ENCODE measurements at places on chromosomes 4 and X.

DNA sequence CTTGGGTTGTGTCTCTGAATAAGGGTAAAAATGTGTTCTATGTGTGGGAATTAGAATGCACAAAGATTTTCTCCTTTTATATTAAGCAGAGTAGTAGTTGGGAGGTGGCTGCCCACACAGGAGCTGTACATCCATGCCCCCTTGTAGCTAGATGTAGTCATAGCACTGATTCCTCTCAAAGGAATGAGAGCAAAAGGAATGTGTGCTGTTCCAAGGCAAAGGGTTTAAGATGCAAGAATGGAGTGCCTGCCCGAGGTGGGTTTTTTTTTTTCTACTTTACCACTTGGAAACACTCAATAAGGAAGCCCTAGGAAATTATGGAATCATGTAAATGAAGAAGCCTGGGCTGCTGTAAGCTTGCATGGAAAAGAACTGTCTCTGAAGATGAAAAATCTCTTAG, 2183.2 kb upstream of the AGA start:
- no peak for DNase-seq

GRCh38 chr4:173932701-173933100, 350.8 kb downstream of the FBXO8 start:
- DNase-seq: no peak

GRCh38 chr4:99593781-99594641, 19.4 kb downstream of the MTTP start:
- DNase-seq: no peak

DNA sequence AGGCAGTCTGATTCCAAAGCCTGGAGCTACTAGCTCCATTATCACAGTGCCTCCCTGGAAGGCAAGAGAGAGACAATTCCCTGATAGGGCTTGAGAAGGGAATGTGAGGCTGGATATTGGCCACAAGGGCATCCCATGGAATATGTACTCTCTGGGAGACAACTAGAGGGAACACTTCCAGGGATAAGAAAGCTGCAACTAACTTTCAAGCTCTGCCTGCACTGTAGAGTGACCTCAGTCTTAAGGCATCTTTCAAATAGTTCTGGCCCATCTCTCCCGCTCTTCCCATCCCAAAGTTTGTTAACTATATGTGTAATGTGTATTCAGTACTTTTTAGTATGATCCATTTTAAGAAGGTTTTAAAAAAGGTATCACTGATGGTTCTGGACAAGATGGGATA, 13.1 kb upstream of the RNF212 start:
- no peak for DNase-seq

DNA sequence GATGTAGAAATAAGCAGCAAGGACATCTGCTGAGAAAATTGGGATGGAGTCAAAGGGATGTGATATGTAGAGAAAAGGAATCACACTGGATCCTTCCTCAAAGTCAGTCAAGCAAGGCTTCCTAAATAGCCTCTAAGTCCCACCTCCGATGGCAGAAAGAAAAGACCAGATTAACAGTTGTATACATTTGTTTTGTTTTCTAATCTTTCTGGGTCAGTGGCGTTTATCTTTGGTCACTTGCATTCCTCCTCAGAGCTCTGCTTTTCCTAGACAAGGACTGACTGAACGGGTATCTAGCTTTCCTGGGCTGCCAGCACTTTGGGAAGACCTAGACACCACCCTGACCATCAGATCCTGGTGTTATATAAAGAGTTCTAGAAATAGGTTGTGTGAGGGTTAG, 23.2 kb downstream of the PACRGL start:
- DNase-seq: no peak

- DNase-seq: no peak
Observed at GRCh38 chr4:168138143-168138542, 45.8 kb downstream of the ANXA10 start.

GRCh38 chr4:132797856-132798255, 351.2 kb upstream of the PCDH10 start:
- no peak for DNase-seq

DNA sequence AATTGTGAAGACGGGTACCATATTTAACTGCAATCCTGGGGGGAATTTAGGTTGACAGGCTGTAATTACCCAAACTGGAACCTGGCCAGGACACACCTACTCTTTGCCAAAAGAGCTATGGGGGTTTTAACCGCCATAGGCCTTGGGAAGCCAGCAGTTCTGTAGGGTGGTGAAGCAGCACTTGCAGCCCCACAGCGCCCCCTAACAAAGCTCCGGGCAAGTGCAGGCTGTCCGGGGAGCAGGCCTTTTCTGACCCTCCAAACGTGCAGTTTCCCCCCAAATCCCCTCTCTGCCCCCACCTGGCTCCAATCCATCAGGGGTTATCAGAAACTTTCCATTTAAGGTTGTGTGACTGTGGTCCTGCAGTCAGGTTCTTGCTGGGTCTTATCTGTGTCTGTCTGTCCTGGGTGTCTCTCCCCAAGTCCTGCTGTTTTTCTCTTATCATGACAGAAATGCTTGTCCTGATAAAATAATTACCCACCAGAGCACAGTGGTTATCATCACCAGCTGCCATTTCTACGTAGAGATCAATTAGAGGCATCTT, 350.9 kb downstream of the MID1IP1 start:
- peak; percentile 33 for DNase-seq

- no peak for DNase-seq
Observed at GRCh38 chr4:176001151-176002006, 64.3 kb upstream of the WDR17 start.

DNA sequence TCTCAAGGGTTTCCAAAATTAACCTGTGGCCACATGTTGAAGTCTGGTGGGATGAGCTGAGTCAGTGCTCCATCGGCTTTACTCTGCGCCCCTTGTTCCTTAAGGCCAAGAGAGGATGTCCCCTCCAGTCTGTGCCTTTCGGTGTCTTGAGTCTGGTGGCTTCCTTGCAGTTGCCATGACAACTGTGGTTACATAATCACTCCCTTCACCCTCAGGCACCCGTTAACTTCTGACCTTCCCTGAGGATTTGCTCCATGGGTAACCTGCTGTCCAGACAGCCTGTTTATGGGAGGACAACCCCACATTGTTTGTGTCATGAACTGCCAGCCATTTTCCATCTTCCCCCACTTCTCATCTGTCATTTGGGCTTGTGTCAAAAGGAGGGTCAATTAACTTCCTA, 401.1 kb upstream of the LCORL start:
- no peak for DNase-seq

DNA sequence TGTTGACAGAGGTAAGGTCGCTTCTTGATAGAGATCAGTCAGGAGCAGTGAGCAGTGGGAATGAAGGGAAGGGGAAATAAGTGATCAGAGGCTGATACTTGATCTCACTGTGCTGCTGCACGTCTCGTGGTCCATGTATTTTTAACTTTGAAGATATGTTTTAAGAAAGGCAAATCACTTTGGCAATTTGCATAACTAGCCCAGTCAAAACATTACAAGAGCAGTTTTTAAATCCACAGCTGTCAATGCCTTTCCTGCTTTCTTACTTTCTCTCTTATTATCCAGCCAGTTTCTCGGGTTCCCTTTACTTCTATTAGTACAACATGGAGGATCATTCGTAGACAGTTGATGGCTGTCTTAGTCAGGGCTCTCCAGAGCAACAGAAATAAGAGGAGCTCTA, 472.8 kb downstream of the TMA16 start:
- no peak for DNase-seq

GRCh38 chrX:111465669-111466068, 45.8 kb upstream of the SERTM2 start:
- DNase-seq: no peak

- DNase-seq: no peak
Observed at GRCh38 chrX:22650691-22651090, 349.1 kb upstream of the DDX53 start.

GRCh38 chrX:18701621-18702361, 5.7 kb upstream of the PPEF1 start:
- DNase-seq: no peak

- DNase-seq: no peak
Observed at GRCh38 chrX:8711401-8711800, 20.5 kb downstream of the ANOS1 start.

GRCh38 chr4:149322203-149322602, 493.4 kb downstream of the IQCM start:
- no peak for DNase-seq

DNA sequence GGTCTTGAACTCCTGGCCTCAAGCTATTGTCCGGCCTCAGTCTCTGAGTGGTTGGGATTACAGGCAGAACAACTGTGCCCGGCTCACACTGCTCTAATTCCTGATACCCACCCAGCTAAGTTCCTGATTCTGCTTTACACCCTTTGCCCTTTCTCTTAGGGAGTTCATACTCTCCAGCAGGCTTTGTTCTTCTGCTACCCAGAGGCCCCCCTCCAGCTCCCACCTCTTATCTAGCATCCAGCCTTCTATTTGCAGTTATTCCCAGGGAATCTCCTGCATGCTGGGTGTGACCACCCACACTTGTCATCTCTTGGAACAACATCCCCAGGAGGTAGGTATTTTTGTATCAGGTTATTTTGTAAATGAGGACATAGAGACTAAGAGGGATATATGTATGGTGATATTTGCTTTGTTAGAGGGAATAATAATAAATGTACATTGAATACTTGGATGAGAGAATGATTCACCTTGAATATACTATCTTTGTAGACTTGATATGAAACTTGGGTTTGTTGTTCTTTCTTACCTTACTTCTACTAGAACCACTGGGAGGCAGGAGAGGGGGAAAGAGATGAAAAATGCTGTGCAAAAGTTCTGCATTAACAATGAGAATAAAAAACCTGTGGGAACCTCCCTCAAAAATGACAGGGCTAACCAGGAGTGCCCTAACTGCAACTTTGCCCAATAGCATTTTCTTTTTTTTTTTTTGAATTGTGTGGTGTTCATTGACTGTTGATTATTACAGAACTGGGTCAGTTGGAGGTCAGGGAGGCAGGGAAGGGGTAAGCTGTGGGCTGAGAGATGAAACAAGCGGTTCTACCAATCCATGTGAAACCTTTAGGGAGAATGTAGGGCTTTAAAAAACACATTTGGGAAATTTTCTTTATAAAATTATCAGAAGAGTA, 157.4 kb downstream of the SPRY1 start:
- DNase-seq: no peak

GRCh38 chr4:147814376-147814775, 82.5 kb downstream of the ARHGAP10 start:
- no peak for DNase-seq

DNA sequence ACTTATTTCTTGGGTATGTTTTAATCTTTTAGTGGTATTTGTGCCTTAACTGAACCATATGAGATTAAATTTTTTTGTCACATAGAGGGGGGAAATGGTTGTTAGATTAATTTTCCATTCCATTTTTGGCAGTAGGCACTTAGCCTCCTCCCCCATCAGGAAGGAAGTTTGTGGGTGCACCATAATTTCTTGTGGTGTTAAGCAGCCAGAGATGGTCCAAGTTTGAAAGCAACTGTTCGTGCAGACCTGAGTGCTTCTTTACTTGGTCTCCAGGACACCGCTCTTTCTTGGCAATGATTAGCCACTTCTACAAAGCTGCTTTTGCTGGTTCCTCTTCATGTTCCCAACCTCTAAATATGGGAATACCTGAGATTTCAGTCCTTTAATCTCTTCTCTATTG, 92.7 kb upstream of the RPL34 start:
- DNase-seq: peak; percentile 26

GRCh38 chrX:2732076-2732475, 19.8 kb upstream of the XG start:
- DNase-seq: no peak

GRCh38 chr4:85756938-85757337, 282.0 kb downstream of the ARHGAP24 start:
- DNase-seq: no peak

- no peak for DNase-seq
Observed at GRCh38 chr4:20512985-20513384, 187.3 kb upstream of the PACRGL start.

DNA sequence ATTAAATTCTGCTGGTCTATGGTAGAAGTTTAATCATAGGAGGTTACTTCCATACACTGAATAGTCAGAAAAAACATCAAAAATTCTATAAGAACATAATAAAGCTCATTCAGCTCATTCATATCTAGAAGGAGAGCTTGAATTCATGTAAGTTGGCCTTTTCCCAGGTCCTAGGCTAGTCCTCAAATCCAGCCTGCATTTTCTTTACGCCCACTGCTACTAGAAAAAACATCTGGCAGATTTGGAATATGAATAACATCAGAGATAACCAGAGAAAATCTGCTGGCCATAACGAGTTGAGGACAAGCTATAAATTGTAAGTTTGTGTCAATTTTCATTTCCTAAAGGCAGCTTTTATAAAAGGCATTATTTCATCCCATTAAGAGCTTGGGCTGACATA, 95.5 kb downstream of the MXRA5 start:
- DNase-seq: no peak

GRCh38 chrX:28625223-28625622, 38.0 kb downstream of the IL1RAPL1 start:
- no peak for DNase-seq

DNA sequence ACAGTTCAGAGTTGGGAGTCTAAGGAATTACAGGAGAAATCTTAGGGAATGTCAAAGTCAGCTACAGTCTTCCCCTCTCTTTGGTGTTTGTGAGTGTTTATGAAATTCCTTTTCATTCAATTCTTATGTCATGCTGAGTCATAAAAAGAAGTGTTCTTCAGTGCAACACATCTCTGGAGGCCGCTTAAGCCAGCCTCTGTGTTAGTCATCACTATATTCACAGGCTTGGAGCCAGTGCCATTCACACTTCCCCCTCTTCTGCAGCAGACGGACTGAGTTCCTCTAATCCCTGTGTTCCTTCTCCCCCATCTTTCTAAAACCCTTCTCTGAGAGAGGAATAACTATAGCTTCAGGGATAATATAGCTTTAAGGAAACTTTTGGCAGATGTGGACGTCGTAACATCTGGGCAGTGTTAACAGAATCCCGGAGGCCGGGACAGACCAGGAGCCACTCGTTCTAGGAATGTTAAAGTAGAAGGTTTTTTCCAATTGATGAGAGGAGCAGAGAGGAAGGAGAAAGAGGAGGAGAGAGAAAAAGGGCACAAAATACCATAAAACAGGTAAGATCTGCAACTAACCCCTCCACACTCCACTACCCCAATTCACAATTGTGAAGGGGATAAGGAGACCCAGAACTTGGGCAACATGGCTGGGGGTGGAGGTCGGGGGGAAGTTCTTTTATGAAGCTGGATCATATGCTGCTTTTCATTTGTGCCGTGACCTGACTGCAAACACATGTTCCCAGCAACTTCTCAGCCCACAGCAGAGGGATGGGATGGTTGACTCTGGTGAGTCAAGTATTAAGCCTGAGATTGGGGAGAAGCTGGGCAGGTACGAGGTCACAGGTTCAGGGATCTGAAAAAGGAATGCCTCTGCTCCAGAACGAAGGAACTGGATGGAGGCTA, at the start of gene SRPX2:
TSS of gene SRPX2 (plus strand) at position 244 of the 905 bp plus-strand sequence. CDS start 2,124 bp downstream, outside the sequence.
- no peak for DNase-seq

GRCh38 chrX:150854856-150855255, 43.6 kb downstream of the CD99L2 start:
- no peak for DNase-seq
